ENCODE measurements at places on chromosomes 16 and 17. TPM values are rescaled to one million over a fixed set of nuclear protein-coding genes. Genes with fewer than 3 reads are reported as not detected.

PTX4 gene
- total RNA-seq = not detected

TBX4 gene
- total RNA-seq = not detected

- H3K4me3 ChIP-seq = no peak overlapping the region
- no peak for DNase-seq
- peaks cover 14% of the 10 kb centered on the region for H3K36me3 ChIP-seq
- H3K27me3 ChIP-seq = no peaks in the 10 kb centered on the region
- no peaks in the 10 kb centered on the region for H3K4me1 ChIP-seq
Observed at GRCh38 chr16:46607529-46607928, 13.7 kb downstream of the SHCBP1 start.

KRTAP4-6 gene
- total RNA-seq = not detected

PYY gene
- total RNA-seq = not detected

GRCh38 chr17:40727447-40728231, 24.1 kb upstream of the KRT24 start:
- DNase-seq = no peak
- no peak overlapping the region for H3K27ac ChIP-seq
- peaks cover 60% of the 10 kb centered on the region for H3K27me3 ChIP-seq

SNAI3 gene
- not detected for total RNA-seq

DNA sequence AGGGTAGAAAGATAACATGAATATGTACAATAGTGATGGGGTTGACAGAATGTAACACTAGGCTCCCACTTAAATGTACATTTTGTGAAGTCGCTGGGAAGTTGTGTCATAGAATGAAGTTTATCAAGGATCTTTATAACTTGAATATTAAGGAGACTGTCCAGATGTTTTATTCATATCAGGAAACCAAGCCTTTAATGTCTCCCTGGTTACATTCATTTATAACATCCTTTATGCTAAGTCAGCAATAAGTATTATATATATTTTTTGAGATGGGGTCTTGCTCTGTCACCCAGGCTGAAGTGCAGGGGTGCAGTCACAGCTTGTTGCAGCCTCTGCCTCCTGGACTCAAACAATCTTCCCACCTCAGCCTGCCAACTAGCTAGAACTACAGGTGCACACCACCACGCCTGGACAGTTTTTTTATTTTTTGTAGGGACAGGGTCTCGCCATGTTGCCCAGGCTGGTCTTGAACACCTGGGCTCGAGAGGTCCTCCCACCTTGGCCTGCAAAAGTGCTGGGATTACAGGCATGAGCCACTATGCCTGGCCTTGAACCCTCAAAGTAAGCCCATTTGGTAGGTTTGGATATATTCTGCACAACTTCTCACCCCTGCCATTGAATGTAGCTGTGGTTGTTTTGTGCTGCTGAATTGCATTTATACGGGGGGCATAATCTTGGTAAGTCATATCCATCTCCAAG, 14.1 kb downstream of the CLTC start:
- H3K4me3 ChIP-seq = no peak overlapping the region
- no peak overlapping the region for H3K27ac ChIP-seq
- H3K36me3 ChIP-seq = peaks cover 4% of the 10 kb centered on the region

DNA sequence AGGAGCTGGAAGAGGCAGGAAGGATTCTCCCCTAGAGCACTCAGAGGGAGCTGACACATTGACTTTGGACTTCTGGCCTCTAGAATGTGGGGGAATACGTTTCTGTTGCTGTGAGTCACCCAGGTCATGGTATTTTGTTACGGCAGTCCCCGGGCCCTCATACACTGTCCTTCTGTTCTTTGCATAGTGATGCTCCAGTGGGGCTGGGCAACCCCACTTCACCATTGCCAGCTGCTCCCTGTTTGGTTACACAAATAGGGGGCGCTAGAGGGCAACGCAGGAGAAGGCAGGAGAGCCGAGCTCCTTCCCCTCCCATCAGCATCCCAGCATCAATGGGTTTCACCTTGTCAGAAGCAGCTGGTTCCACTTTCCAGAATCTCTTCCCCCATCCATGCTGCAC, 257.7 kb upstream of the FOXF1 start:
- no peaks in the 10 kb centered on the region for H3K4me1 ChIP-seq
- H3K36me3 ChIP-seq = no peaks in the 10 kb centered on the region
- peaks cover 66% of the 10 kb centered on the region for H3K27me3 ChIP-seq
- no peak overlapping the region for H3K4me3 ChIP-seq

All from neural crest cell (in vitro differentiated cells).